Neural crest cell (in vitro differentiated cells): ENCODE measurements at places on chromosomes 12 and 14.

DNA sequence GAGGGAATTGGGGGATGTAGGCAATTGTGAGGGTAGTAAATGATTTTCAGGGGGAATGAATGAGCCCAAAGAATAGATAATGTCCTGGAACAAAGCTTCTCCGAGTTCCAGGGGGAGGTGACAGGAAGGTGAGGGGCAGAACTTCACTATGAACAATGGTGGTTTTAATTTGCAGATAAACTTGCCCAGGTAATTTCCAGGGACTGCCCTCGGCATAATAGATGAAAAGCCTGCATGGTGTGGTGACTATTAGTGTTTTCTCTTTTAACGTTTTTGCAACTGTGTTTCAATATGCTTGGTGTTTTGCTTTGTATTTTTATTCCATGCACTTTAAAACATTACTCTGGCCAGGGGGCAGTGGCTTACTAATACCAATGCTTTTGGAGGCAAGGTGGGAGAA is 325.2 kb upstream of the RGS6 start:
- no peak for DNase-seq

DNA sequence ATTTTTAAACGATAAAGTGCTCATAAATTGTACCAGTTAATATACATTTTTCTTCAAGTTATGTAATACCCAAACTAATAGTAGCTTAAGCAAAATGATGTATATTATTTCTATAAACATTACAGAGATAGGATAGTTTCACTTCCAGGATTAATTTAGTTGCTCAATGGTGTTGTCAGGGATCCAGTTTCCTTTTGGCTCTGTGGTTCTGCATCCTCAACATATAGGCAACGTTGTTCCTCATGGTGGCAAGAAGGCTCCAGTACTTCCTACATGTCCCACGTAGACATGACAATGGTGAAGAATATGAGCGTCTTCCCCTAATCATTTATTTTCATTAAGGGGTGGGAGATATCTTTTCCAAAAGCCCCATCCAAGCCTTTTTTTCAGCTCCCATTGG is 60.7 kb upstream of the DCD start:
- DNase-seq: no peak

DNA sequence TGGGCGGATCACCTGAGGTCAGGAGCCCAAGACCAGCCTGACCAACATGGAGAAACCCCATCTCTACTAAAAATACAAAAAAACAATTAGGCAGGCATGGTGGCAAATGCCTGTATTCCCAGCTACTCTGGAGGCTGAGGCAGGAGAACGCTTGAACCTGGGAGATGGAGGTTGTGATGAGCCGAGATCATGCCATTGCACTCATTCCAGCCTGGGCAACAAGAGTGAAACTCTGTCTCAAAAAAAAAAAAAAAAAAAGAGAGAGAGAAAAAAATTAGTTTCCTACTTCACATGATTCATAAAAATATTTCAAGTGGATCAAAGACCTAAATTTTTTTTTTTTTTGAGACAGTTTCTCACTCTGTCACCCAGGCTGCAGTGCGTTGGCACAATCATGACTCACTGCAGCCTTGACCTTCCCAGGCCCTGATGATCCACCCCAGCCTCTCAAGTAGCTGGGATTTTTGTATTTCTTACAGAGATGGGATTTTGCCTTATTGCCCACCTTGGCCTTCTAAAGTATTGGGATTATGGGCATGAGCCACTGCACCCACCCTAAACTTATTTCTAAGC is 24.9 kb downstream of the FCF1 start:
- DNase-seq: no peak

DNA sequence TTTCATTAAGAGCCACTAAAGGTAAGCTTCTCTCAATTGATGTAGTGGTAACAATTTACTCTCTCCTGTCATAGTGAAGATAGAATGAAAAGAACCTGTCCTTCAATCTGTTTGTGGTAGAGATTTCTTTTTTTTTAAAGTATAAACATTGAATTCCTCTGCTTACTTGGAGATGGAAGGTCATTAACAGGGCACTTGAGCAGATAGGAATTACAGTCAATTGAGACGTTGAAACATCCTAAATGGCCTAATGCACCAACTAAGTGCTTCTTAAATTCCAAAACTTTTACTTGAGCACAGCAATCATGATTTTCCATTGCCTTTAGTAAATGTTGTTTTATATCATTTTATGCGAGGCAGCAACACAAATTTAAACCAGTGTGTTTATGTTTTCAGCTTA is 241.4 kb downstream of the FOXG1 start:
- no peak for DNase-seq

GRCh38 chr14:100066962-100067361 is 1.7 kb downstream of the EVL start:
- DNase-seq: no peak

GRCh38 chr12:125013816-125014442 is 20.5 kb downstream of the BRI3BP start:
- no peak for DNase-seq

GRCh38 chr12:93896952-93897351 is 219.8 kb downstream of the CRADD start:
- DNase-seq: no peak

GRCh38 chr12:108191938-108192337 is 62.9 kb downstream of the WSCD2 start:
- no peak for DNase-seq

- DNase-seq: no peak
Measured at GRCh38 chr12:124490584-124491305, 76.7 kb downstream of the NCOR2 start.

GRCh38 chr12:55745361-55746173 is 2.6 kb downstream of the GDF11 start:
- peak; percentile 79 for DNase-seq

- DNase-seq: no peak
Measured at GRCh38 chr12:132159555-132160003, 15.3 kb downstream of the NOC4L start.

GRCh38 chr14:26992403-26993115 is 394.7 kb upstream of the NOVA1 start:
- DNase-seq: no peak
